Small intestine (tissue), 16 donors: ENCODE measurements at places on chromosomes 12 and 14. TPM values are rescaled to one million over a fixed set of nuclear protein-coding genes. Genes with fewer than 3 reads are reported as not detected.

DNA sequence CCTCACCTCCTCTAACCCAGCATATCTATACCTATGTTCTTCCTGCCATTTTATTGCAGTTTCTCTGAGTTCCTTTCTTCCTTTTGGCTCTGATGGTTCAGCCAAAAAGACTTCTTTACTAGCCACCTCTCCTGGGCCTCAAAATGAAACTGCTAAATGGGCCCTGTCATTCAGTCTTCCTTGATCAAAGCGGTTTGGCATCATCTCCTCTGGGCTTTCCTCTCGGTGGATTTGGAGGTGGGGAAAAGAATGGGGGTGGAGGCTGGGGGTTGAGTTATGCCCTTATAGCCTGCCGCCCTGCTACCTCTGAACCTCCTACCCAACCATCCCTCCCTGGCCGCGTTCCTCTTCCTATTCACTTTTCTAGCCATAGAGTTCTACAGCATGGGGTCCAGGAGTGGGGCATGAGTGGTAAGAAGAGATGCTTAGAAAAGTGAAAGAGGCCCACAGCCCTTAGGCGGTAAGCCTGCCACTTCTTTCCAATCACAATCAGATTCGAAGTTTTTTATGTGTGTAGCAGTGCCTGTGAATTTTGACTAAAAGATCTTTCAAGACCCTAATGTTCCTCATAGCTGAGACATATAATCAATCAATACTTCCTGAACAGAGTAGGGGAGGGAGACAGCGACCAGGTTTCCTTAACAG is 2.5 kb downstream of the AJUBA start:
- peak; percentile 20 for DNase-seq

The KRT2 gene
- 1.1 TPM for polyA plus RNA-seq

DNA sequence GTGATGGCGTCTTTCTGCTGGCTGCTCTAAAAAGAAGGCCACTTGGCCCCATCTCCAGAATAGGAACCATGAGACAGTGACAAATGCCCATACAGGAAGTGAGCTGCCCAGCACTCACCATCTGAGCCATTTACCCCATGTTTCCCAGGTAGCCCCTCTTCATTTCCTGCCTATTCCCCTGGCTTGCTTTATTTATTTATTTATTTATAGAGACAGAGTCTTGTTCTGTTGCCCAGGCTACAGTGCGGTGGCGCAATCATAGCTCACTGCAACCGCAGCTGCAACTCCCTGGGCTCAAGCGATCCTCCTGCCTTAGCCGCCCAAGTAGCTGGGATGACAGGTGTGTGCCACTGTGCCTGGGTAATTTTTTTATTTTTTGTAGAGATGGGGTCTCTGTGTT is 71.2 kb downstream of the RIN3 start:
- DNase-seq, result no peak

The MMP17 gene
- 2.5 TPM for polyA plus RNA-seq

DNA sequence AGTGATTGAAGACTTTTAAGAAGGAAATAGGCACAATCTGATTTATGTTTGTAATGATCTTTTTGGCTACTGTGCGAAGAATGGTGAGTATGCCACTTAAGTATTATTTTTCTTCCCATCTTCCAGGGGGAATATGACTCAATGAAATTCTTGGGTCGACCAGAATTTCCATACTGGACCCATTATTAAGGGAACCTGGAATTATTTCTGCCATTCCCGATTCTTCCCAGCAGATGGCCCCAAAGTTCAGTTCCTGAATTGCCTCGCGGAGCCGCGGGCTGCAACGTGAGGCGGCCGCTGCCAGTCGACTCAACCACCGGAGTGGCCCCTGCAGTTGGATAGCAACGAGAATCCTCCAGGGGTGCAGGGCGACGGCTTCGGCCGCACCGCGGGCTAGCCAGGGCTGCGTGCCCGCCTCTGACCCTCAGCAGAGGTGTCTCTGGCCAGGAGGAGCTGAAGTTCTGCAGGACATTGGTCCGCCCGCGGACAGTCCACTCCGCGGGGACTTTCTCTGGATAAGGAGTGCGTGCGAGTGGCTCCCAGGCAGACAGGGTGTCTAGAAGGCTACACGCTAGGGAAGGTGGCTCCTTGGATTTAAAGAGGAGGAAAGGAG is 628 bp upstream of the TSHR start:
- peak; percentile 81 for DNase-seq

The DTX1 gene
- 4.8 TPM for polyA plus RNA-seq

DNA sequence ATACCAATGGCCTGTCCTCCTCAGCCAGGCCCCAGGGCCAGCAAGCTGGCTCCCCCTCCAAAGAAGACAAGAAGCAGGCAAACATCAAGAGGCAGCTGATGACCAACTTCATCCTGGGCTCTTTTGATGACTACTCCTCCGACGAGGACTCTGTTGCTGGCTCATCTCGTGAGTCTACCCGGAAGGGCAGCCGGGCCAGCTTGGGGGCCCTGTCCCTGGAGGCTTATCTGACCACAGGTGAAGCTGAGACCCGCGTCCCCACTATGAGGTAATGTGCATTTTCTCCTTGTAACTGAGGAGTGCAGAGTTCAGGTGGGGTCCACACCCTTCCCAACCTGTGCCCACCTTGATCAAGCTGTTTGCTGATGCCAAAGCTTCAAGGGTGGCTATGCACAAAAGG is 23.4 kb downstream of the ACACB start:
- DNase-seq, result no peak

DNA sequence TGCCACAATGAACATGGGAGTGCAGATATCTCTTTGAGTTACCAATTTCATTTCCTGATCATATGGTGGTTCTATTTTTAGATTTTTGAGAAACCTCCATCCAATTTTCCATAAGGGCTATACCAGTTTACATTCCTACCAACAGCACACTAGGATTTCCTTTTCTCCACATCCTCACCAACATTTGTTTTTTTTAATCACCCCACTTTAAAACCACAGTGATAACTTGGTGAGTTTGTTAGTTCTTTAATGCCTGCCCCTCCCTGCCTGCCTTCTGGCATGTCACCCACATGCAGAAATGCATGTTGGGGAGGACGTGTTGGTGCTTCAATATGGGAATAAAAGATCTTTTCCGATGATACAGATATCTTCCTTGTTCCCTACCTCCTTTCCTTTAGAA is 167.9 kb downstream of the CAND1 start:
- no peak for DNase-seq

GRCh38 chr14:54489731-54490444 is 1.1 kb upstream of the GMFB start:
- DNase-seq, result no peak

- DNase-seq, result no peak
These were observed 189.0 kb downstream of the SOX5 start for GRCh38 chr12:23760495-23760894.

DNA sequence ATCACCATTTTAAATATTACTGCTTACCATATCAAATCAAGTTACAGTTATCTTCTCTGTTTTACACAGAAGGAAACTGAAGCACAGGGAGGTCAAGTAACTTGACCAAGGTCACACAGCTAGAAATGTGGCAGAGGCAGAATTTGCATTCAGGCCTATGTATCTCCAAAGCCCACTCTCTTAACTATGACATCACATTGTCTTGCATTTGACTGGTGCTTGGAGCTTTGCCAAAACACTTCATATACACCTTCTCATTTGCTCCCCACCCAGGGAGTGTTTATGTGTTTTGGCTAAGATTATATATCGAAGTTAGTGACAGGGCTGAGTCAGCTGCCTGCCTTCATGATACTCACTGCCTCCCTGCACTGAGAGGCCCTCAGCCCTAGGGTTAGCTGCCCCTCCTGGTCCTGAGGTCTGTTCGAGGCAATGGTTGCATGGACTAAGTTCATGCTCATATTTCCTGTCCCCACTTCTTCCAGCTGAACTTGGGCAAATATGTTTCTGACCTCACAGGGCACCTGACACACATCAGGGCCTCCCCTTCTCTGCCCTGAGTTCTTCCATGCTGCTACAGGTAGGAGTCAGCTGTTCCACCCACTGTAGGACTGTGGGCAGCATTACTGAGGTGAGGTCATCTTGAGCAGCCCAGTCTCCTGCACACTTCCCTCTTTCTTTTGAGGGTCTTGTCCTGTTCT is 1.8 kb downstream of the GALNT6 start:
- DNase-seq, result no peak

DNA sequence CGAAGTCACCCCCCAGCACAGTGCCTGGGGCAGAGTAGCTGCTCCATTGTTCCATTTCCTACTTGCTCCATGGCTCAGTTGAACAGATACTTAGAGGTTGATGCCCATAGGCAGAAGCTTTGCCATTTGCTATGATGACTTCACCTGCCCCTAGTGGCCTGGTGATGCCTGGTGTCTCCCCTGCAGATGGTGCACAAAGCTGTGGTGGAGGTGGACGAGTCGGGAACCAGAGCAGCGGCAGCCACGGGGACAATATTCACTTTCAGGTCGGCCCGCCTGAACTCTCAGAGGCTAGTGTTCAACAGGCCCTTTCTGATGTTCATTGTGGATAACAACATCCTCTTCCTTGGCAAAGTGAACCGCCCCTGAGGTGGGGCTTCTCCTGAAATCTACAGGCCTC is 10.6 kb downstream of the SERPINA5 start:
- DNase-seq, result no peak
